ENCODE measurements at places on chromosomes 13 and 19. TPM values are rescaled to one million over a fixed set of nuclear protein-coding genes. Genes with fewer than 3 reads are reported as not detected.

The ZNF823 gene
- 2.1 TPM for total RNA-seq

The OR7D2 gene
- not detected for total RNA-seq

The CEACAM1 gene
- total RNA-seq = 2.3 TPM

The NLRP9 gene
- total RNA-seq = not detected

The MUC16 gene
- not detected for total RNA-seq

Measured in A549 treated with ZK216348 at 1 μM for 4 hours (cell line).